Activated CD8-positive, alpha-beta memory T cell treated with anti-CD3 and anti-CD28 coated beads, Interleukin-2, amount 50 U/mL, for 48 hours (primary cell): ENCODE measurements at places on chromosomes 1 and 21.

GRCh38 chr21:27422435-27422834, 455.5 kb upstream of the ADAMTS5 start:
- DNase-seq: no peak

DNA sequence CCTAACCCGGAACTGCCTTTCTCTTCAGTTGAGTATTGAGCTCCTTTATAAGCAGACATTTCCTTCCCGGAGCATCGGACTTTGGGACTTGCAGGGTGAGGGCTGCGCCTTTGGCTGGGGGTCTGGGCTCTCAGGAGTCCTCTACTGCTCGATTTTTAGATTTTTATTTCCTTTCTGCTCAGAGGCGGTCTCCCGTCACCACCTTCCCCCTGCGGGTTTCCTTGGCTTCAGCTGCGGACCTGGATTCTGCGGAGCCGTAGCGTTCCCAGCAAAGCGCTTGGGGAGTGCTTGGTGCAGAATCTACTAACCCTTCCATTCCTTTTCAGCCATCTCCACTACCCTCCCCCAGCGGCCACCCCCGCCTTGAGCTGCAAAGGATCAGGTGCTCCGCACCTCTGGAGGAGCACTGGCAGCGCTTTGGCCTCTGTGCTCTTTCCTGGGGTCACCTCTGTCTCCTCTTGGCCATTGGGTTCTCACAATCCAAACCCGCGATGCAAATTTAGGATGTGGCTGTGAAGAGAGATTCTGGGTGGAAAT, 3.7 kb downstream of the OLIG2 start:
- no peak for DNase-seq

GRCh38 chr1:118898712-118899111, 89.4 kb downstream of the TBX15 start:
- no peak for DNase-seq

DNA sequence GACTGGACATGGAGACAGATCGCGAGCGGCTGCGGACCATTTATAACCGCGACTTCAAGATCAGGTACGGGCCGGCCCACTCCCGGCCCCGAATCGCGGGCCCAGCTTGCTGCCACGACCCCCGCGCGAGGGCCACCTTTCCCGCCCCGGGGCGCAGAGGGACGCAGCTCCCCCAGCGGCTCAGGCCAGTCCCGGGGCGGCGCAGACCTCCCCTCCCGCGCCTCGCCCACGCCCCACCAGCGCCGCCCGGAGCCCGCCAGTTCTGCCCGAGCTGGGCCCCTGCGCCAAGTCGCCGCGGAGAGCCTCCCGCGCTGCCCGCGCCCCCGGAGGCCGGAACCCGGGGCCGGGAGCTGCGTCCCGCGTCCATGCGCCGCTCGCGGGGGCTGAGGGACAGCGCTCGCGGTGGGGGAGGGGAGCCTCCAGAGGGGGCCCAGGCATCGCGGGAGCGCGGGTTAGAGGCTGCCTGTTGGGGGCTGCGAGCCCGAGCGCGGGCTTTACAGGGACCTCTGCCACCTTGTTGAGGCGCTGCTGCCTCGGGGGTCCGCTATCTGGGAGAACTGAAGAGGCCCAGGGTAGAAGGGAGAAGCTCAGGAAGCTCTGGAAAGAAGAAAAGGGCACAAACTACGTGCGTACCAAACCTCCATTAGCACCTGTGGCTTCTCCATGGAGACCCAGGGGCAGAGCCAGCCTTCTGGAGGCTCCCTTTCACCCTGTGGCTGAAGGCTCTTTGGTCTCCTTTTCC, 698 bp downstream of the MOV10 start:
- peak; percentile 75 for DNase-seq

- no peak for DNase-seq
These were observed 71.5 kb downstream of the IFI44 start for GRCh38 chr1:78721136-78721535.

GRCh38 chr1:23461050-23461449, 22.9 kb downstream of the ASAP3 start:
- DNase-seq: no peak

- no peak for DNase-seq
These were observed 19.7 kb upstream of the RGS7 start for GRCh38 chr1:241376701-241377100.
